ENCODE measurements at places on chromosomes 1 and 21. TPM values are rescaled to one million over a fixed set of nuclear protein-coding genes. Genes with fewer than 3 reads are reported as not detected.

MORN1 gene
- 6.1 TPM for total RNA-seq

DSTYK gene
- 19.5 TPM for total RNA-seq

SERINC2 gene
- total RNA-seq, result 95.6 TPM

SLC37A1 gene
- total RNA-seq, result 20.3 TPM

HHAT gene
- 10.1 TPM for total RNA-seq

SH3D21 gene
- total RNA-seq, result 6.0 TPM

RBM11 gene
- 2.9 TPM for total RNA-seq

DNA sequence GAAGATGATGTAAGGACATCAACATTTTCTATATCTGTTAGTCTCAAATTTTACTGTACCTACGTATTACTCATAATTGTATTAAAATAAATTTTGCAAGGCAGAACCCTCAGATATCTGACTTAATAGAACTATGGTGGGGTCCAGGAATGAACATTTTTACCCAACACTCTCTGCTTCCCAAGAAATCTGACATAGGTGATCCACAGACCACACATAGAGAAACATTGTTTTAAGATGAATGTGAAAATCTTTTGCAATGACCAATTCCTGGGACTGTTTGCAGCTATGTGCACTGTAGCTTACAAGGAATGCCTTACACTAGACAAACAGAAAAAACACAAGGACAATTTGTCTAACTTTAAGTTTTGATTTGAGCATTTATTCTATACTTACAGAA is 645.6 kb upstream of the ADGRL2 start:
- DNase-seq, result no peak
- no peaks in the 10 kb centered on the region for H3K27me3 ChIP-seq
- H3K27ac ChIP-seq, result no peak overlapping the region
- H3K4me1 ChIP-seq, result no peaks in the 10 kb centered on the region
- no peak overlapping the region for H3K4me3 ChIP-seq

- H3K4me3 ChIP-seq, result no peak overlapping the region
- no peaks in the 10 kb centered on the region for H3K4me1 ChIP-seq
- H3K36me3 ChIP-seq, result peaks cover 6% of the 10 kb centered on the region
- DNase-seq, result no peak
Observed at GRCh38 chr1:161921491-161921890, 102.2 kb downstream of the OLFML2B start.

DNA sequence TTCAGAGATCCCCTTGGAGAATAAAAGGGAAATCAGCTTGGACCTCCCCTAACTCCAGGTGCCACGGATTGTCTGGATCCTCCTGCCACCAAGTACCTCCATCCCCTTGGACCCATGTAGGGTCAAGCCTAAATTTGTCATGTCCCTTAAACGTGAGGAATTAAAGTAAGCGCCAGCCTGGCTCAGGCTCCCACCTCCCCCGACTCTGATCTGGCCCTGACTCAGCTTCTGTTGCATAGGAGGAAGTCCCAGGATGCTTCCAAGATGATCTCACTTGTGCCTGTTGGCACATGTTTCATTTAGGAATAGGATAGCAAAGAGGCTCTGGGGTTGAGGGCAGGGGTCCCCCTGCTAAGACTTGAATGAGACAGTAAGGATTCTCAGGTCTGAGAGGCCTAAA is 231.9 kb upstream of the JUN start:
- peaks cover 40% of the 10 kb centered on the region for H3K4me1 ChIP-seq
- DNase-seq, result no peak
- no peak overlapping the region for H3K27ac ChIP-seq
- no peaks in the 10 kb centered on the region for H3K36me3 ChIP-seq

DNA sequence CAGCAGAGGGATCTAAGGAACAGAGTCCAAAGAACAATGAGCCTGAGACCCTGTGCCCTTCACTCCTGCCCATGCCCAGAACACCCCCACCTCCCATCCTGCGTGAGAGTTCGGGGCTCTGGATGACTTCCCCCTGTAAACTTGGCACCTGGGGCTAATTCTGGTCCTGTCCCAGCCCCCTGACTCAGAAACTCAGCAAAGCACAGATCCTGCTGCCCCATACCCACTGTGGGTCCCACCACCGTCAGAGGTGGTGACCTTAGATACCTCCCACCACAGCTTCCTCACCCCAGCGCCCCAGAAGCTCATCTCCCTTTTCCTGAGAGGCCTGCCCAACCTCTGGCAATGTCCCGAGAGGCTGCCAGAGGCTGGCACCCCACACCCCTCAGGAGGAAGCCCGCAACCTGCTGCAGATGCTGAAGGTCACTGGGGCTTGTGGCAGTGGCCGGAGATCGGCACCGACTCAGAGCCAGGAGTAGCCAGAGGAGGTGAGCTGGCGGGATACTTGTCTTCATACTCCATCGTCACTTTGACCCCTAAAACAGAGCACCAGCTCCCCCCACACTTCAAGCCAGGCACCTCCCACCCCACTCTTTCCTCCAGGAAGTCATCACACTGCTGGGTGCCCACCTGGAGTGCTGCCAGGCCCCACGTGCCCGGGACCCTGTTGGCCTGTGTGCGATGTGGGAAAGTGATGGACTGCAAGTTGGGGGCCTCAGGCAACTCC is 111.6 kb upstream of the IFFO2 start:
- no peaks in the 10 kb centered on the region for H3K36me3 ChIP-seq
- H3K27me3 ChIP-seq, result no peaks in the 10 kb centered on the region
- H3K27ac ChIP-seq, result no peak overlapping the region
- no peak for DNase-seq

DNA sequence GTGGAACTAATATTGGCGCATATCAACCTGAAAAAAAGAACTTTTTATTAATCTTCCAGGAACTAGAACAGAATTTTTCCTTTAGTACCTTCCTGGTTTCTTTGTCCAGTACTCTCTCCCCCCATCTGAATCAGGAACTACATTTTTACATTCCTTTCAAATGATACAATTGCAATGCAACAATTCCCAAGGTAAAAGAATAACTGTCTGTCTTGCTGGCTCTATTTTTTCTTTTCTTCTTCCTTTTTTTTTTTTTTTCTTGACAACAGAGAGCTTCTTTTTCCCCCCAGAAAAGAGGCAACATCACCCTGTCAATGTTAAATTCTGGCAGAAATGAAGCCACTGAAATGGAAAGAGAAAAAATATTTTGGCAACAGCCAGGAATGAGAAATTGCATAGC is 4.5 kb upstream of the CD101 start:
- H3K4me1 ChIP-seq, result no peaks in the 10 kb centered on the region
- H3K36me3 ChIP-seq, result no peaks in the 10 kb centered on the region
- no peaks in the 10 kb centered on the region for H3K27me3 ChIP-seq
- H3K27ac ChIP-seq, result no peak overlapping the region
- DNase-seq, result no peak
- no peak overlapping the region for H3K4me3 ChIP-seq

GRCh38 chr1:192702212-192702902 is 66.4 kb downstream of the RGS13 start:
- H3K4me1 ChIP-seq, result peaks cover 13% of the 10 kb centered on the region
- no peak overlapping the region for H3K4me3 ChIP-seq
- H3K27me3 ChIP-seq, result no peaks in the 10 kb centered on the region
- no peak for DNase-seq

GRCh38 chr1:4794020-4794780 is 139.8 kb downstream of the AJAP1 start:
- H3K4me3 ChIP-seq, result no peak overlapping the region
- H3K27me3 ChIP-seq, result no peaks in the 10 kb centered on the region
- H3K4me1 ChIP-seq, result no peaks in the 10 kb centered on the region
- no peak overlapping the region for H3K27ac ChIP-seq
- no peaks in the 10 kb centered on the region for H3K36me3 ChIP-seq
- no peak for DNase-seq

DNA sequence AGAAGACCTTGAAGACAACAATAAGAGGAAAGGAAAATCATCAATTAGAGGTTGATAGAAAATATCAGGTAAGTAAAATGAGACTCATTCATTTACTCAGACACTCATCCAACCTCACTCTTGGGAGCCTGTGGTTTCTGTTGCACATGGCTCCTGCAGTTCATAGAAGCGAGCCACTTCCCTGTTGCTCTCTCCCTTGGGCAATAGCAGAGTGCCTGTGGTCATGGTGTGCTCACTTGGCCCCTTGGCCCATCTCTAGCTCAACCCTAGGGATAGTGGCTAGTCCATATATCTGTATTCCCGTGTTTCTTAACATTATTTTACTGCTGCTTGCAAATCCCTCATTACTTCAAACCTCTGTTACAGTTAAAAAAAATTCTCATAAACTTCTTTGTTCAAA is 368.6 kb downstream of the PTPRC start:
- H3K27ac ChIP-seq, result no peak overlapping the region
- no peaks in the 10 kb centered on the region for H3K4me1 ChIP-seq
- no peaks in the 10 kb centered on the region for H3K27me3 ChIP-seq
- no peak overlapping the region for H3K4me3 ChIP-seq

GRCh38 chr1:152251391-152251790 is 27.4 kb upstream of the HRNR start:
- H3K27me3 ChIP-seq, result no peaks in the 10 kb centered on the region
- no peaks in the 10 kb centered on the region for H3K36me3 ChIP-seq
- H3K27ac ChIP-seq, result no peak overlapping the region
- no peak overlapping the region for H3K4me3 ChIP-seq
- H3K4me1 ChIP-seq, result peaks cover 9% of the 10 kb centered on the region

DNA sequence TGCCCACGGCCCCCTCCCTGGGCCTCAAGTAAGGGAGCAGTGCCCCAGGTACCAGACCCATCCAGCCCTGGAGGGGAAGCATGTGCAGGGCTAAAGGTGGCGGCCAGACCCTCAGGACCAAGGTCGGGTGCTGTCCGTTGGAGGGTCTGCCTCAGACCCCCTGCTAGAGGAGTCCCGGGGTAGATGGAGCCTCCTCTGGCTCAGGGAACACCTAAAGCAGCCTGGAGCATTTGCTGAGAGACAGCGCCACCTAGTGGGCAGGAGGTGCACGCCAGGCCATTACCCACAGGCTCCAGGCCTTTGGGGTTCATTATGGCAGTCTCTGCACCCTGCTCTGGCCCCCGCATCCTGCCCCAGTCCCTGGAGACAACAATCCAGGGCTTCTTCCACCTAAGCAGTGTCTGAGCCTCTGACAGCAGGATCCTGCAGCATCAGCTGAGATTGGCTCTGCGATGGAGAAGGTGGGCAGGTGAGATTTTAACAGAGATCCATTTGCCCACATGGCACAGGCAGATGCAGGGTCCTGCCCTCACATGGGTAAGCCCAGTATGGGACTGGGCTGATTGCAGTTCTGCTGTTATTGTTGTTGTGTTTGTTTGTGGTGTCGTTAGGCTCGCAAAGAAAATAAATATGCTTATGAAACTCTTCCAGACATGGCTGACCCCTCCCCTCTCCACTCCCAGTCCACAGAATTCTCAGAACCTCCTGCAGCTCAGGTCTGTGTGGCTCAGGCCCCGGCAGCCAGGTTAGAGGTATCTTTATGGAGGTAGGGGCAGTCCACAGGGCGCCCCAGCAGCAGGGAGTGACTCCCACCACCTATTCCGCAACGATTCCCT is 42.4 kb downstream of the CTNNBIP1 start:
- no peak overlapping the region for H3K4me3 ChIP-seq
- peaks cover 70% of the 10 kb centered on the region for H3K36me3 ChIP-seq
- peak; percentile 89 for DNase-seq
- H3K4me1 ChIP-seq, result peaks cover 66% of the 10 kb centered on the region
- H3K27me3 ChIP-seq, result no peaks in the 10 kb centered on the region

DNA sequence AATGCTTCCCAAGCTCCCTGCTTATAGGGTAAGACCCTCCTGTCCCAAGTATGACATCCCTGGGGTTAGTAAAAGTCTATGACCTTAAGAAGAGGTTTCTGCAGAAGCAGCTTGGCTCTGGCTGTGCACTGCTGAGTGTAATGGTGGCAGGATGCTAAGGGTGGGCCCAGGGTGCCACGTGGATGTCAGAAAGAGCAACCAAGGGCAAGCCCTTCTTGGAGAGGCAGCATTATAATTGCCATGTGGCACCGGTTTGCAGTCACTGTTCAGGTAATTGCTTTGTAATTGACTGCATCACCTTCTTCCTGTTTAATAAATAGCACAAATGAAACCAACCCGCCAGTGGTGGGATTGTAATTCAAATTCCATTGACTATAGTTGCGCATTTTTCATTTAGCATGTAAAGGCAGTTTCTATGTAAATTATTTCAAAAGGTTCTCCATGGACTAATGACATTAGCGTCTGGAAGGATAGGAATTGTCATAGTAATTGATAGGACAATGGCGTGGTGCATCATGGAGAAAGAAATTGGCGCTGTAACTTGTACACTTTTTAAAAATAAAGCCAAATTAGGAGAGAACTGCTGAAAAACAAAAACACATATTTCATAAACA is 490.6 kb upstream of the VAMP3 start:
- no peak overlapping the region for H3K4me3 ChIP-seq

Measured in suprapubic skin (tissue), 4 donors.